ENCODE measurements at places on chromosomes 16 and 17. TPM values are rescaled to one million over a fixed set of nuclear protein-coding genes. Genes with fewer than 3 reads are reported as not detected.

DNA sequence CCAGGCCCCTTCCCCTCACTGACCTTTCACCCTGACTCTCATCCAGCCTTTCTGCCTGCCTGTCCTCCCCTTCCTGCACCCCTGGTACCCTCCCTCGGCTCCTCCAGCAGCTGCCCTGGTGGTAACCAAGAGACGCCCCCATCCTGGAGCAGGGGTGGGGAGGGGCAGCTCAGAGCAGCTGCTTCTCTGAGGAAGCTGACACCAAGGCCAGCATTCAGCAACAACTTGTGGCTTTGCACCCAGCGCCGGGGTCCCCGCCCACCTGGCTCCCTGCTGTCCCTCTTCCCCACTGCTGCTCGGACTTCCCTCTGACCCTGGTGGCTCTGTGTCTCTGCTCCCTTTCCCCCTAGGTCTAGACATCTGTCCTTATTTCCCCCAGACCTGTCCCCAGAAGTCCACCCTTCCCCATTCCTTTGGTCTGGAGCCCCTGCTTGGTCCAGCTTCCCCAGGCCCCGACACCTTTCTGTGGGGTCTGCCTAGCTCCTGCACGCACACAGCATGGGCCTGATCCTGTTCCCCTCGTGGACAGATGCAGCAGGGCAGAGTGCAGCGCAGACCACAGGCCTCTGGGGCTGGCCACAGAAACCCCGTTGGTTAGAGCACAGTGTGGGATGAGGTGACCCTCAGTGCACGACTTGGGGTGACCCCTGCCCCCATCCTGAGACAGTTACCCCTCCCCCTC is 1.2 kb upstream of the ATP2A1 start:
- no peak for DNase-seq

GRCh38 chr17:55456307-55457240 is 34.9 kb upstream of the MMD start:
- no peak for DNase-seq

The GINS2 gene
- total RNA-seq: 27.0 TPM

DNA sequence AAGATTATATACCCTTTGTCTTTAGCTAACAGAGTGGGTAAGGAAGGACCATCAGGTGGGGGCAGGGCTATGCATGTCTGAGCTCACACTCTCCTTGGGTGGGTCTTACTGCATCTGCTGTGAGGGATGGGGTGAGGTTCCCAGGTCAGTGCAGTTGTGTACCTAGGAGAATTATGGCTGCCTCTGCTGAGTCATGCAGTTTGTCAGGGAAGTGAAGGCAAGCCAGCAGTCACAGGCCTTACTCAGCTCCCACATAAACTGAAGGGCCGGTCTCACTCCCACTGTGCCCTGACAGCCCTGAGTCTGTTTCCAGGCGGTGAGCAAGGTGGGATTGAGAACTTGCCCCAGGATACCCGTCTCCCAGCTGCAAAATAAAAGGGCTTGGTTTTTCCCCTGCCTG is 328.6 kb downstream of the MAP2K6 start:
- DNase-seq: no peak

GRCh38 chr17:2703606-2704005 is 8.0 kb downstream of the CLUH start:
- no peak for DNase-seq

DNA sequence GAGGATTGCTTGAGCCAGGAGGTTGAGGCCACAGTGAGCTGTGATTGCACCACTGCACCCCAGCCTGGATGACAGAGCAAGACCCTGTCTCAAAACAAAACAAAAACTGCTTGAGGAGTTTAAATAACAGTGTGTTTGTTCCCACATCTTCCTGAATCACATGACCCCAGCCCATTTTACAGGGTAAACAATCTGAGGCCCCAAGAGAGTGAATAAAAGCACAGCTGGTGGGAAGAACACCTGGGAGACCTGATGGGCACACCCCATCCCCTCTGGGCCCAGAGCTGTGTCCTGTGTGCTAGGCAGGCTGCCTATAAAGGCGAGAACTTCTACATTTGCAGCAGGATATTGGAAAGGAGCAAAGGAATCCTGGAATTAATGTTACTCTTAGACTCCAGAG is 69.6 kb downstream of the PLXDC1 start:
- DNase-seq: no peak

- peak; percentile 91 for DNase-seq
Measured at GRCh38 chr17:31067691-31068184, 27.0 kb upstream of the NF1 start.

GRCh38 chr16:9797306-9797705 is 384.9 kb downstream of the GRIN2A start:
- DNase-seq: peak; percentile 98

The LMF1 gene
- total RNA-seq: 2.8 TPM

The SOX15 gene
- total RNA-seq: not detected

- DNase-seq: no peak
Measured at GRCh38 chr17:43334738-43335402, 63.9 kb upstream of the ARL4D start.

The GDPD1 gene
- not detected for total RNA-seq

DNA sequence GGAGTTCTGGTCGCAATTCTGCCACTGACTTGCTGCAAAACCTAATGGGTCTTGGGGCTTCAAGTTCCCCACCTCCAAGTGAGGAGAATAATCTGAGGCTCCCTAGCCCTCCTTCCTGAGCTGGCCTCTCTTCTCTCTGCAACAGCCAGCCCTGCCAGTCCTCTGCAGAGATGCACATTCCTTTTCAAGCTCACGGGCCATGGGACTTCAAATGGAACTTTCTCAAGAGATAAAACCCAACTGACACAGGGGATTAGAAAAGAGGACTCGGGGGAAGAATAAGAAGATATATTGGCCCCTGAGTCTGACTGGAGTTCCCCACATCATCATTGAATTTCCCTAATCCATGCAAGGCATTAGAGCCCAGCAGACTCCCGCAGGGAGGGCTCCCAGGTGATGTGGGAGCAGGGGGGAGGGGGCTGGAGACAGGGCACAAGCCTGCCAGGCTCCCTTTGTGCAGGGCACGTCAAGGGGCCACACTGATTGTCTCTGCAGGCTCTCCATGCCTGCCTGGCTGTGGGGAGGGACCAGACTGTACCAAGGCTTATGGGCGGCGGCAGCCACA is 131.0 kb downstream of the CCDC144A start:
- no peak for DNase-seq

The KRTAP2-3 gene
- 3.2 TPM for total RNA-seq

The CTDNEP1 gene
- 42.6 TPM for total RNA-seq

- DNase-seq: no peak
Measured at GRCh38 chr16:50695017-50696000, 1.9 kb downstream of the NOD2 start.

The NPIPB2 gene
- total RNA-seq: not detected

GRCh38 chr17:15493693-15494035 is 26.2 kb upstream of the CDRT4 start:
- DNase-seq: no peak

The GHDC gene
- total RNA-seq: 10.4 TPM

The VMO1 gene
- 0.34 TPM for total RNA-seq

DNA sequence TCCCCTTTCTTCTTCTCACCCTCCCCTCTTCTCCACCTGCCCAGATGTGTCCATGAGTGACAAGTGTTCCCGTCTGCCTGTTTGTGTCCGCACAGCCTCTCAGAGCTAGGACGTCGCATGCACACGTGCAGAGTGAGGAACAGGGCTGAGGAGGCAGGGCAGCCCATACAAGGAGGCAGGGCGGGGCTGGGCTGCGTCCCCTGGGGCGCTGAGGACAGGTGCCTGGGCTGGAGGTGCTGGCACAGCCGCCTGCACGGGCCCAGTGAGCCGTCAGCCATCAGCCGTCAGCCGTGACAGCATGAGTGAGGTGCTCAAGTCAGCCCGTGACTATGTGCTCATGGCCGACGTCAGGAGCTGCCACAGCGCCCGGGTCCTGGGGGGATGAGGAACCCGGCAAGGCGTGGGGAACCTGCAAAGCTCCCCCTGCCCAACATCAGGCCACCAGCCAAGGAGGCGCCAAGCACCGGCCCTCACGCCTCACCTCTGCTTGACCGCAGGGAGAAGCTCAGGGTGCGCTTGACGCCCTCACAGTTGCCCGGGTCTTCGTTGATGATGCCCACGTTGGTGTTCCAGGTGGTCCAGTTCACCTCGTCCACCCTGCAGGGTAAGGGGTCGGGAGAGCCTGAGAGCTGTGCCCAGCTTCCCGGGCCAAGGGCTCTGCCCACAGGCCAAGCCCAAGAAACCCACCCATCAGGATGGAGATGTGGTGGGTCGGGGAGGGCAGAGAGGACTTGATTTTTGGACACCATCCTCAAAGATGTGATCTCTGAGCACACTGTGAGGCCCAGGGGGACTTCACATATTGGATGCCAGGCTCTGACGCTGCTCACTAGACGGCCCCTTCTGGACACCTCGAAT is 13.7 kb upstream of the TRPV3 start:
- DNase-seq: no peak

DNA sequence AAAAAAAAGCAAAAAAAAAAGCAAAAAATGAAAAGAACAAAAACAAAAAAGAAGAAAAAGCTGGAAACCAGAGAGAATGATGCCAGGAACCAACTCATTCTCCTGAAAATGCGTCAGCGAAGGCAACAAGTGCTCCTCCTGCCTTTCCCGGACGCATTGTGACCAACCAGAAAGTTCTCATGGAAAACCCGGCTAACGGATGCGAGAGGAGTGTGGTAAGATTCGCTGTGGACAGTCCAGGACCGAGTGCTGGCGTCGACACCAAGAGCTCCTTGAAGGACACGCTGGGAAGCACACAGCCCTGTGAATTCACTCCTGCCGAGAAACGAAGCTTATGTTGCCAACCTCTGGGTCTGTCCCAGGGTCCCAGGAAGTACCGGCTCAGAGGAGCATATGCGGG is 43.4 kb downstream of the METRNL start:
- DNase-seq: no peak

The C16orf82 gene
- not detected for total RNA-seq

- no peak for DNase-seq
Measured at GRCh38 chr16:73286346-73287267, 238.7 kb upstream of the ZFHX3 start.

The DLX3 gene
- 0.15 TPM for total RNA-seq

GRCh38 chr16:53789137-53789536 is 85.2 kb downstream of the FTO start:
- peak; percentile 78 for DNase-seq

GRCh38 chr16:49750341-49751000 is 105.4 kb downstream of the ZNF423 start:
- DNase-seq: peak; percentile 31
